ENCODE measurements at places on chromosomes 13 and 19.

DNA sequence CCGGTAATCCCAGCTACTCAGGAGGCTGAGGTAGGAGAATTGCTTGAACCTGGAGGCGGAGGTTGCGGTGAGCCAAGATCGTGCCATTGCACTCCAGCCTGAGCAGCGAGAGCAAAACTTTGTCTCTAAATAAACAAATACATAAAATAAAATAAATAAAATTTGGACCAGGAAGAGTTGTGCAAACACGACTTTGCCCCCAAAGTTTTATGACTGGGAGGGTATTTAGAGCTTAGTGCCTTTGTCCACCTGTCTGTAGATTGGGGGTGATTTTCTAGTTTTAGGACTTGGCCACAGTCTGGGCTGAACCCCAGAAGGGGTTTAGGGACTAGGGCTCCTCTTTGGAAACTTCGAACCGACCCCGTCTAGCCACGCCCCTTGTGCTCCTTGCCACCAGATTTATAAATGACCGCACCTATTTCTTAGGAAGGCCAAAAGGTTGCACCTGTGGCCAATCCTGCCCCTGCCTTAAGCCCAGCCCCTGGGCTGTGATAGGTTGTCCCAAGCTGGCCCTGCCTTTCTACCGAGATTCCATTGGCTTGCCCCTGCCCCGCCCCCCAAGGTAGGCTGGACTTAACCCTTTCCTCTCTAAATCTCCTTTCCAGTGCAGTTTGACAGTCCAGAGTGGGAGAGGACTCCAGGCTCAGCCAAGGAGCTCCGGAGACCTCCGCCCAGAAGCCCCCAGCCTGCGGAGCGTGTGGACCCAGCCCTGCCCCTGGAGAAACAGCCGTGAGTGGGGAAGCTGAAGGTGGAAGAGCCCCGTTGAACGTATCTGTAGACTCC lies 5.3 kb downstream of the SHD start:
- peak; percentile 23 for DNase-seq

- no peak for DNase-seq
Observed at GRCh38 chr13:92407858-92408257, 818.7 kb upstream of the GPC6 start.

- no peak for DNase-seq
Observed at GRCh38 chr13:99495466-99496183, 5.6 kb upstream of the TM9SF2 start.

GRCh38 chr13:33078263-33078662 lies 62.0 kb downstream of the KL start:
- DNase-seq: no peak

GRCh38 chr19:13506471-13506820 lies at the start of gene CACNA1A:
Gene CACNA1A, minus strand, starts transcription at chr19:13506479. Its CDS starts 255 bp downstream, at chr19:13506224.
- no peak for DNase-seq

DNA sequence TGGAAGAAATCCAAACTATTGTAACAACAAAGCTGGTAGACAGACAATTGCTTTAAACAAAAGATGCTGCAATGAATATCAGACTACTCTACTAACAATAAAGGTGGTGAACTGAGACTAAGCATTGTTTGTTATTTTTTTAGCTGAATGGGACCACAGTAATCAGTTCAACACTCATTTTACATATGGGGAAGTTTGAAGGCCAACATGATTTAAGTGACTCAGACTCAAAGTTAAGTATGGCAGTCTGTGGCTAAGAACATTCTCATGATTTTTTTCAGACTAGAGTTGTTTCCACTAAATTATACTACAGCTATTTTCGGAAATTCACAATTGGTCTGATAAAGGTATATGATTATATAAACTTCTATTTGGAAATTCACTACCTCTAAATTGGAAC lies 10.4 kb downstream of the EXOSC8 start:
- DNase-seq: no peak

- DNase-seq: no peak
Observed at GRCh38 chr13:66405908-66406802, 824.0 kb downstream of the PCDH9 start.

GRCh38 chr13:97431171-97431764 lies 2.7 kb upstream of the RAP2A start:
- DNase-seq: no peak

GRCh38 chr19:46147791-46148288 lies at the start of gene IGFL2:
Gene IGFL2, plus strand, starts transcription at chr19:46148238. Its CDS starts 41 bp downstream, at chr19:46148279.
- no peak for DNase-seq

GRCh38 chr13:52779103-52779502 lies 39.5 kb upstream of the CNMD start:
- no peak for DNase-seq

GRCh38 chr19:35205733-35206323 lies 22.7 kb downstream of the FAM187B start:
- peak; percentile 14 for DNase-seq

DNA sequence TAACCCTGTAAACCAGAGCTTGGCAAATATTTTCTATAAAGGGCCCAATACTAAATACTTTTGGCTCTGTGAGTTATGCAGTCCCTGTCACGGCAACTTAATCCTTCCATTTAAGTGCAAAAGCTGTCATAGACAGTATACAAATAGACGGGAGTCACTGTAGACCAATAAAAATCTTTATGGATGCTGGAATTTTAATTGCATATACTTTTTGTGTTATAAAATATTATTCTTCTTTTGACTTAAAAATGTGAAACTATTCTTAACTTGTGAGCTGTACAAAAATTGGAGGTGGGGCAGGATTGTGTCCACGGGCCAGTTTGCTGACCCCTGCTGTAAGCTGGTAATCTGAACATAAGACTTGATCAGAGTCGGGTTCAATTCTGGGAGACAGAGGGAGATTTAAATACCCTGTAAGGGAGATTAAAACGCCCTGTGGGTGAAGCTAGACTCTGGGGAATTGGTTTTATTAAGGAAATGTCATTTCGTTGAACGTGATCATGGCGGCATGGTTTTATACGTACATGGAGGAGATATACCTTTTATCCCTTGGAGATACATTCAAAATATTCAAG lies 21.7 kb downstream of the TNFSF14 start:
- DNase-seq: no peak

GRCh38 chr13:72072261-72072660 lies 205.3 kb upstream of the DACH1 start:
- DNase-seq: no peak

DNA sequence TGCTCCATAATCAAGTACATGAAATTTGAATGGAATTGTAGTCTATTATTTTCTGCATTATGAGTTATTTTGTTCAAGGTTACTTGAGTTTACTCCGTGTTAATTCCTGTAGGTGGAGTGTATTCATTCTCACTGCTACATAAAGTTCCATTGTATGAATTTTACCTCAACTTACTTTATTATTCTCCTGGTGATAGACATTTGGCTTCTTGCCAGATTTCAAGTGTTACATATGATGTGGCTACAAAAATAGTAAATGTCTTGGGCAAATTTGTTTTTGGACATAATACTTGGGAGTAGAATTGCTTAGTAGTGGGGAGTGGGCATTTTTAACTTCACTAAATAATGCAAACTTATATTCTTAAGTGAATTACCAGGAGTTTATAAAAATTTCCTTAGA lies 328.9 kb downstream of the SHISA2 start:
- DNase-seq: no peak

- DNase-seq: no peak
Observed at GRCh38 chr13:82436099-82436585, 1446.1 kb downstream of the SLITRK1 start.

DNA sequence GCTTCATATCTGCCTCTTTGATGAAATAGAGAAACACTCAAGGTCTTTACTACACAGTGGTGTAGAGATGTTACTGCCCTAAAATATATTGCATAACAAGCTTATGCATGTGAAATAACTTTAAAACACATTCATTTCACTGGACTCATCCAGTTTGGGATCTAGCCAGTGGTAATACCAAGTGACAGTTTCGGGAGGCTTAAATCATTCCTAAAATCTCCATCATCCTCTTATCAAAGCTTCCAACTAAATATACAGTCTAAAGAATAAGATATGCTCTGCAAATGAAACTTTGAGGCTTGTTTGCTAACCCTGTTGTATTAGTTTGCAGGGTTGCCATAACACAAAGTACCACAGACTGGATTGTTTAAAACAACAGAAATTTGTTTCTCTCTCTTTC lies 52.8 kb downstream of the THSD1 start:
- no peak for DNase-seq

GRCh38 chr13:78993792-78994191 lies 334.8 kb upstream of the OBI1 start:
- DNase-seq: no peak

DNA sequence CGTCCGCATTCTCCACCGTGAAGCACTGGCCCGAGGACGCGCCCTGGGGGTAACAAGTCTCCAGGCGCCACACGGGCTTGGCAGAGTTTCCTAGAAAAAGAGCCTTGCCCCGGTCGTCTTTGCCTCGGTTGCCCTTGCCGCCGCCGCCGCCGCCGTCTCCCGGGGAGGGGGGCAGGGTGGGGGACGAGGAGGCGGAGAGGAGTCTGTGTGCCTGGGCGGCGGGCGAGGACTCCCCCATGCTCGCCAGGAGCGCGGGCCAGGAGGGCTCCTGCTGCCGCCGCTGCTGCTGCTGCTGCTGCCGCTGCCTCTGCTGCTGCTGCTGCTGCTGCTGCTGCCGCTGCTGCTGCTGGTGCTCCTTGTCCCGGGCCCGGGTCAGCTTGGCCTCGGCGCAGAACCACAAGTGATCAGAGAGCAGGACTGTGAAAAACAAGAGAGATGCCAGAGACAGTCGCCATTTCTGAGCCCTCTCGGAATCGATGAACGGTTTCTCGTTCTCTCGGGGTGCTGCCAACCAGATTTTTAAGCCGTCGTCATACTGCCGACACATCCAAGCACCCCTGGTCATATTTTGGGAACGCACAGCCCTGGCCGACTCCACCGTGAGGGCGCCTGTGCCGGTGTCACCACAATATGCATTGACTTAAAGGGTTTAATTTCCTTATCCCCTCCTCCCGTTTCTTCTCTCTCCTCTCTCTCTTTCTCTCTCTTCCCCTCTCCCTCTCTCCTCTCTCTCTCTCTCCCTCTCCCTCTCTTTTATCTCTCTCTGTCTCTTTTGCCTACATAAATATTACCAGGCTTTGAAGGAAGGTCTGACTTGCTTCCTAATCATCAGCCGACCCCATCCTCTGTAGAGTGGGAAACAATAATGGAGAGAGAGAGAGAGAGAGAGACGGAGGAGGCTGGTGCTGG lies 349.1 kb downstream of the LIG4 start:
- peak; percentile 4 for DNase-seq

- peak; percentile 70 for DNase-seq
Observed at GRCh38 chr19:14381689-14382474, 638 bp downstream of the ADGRE5 start.

- no peak for DNase-seq
Observed at GRCh38 chr19:53546758-53547513, 9.0 kb downstream of the ZNF331 start.

GRCh38 chr13:59679254-59679653 lies 484.5 kb downstream of the DIAPH3 start:
- DNase-seq: no peak

DNA sequence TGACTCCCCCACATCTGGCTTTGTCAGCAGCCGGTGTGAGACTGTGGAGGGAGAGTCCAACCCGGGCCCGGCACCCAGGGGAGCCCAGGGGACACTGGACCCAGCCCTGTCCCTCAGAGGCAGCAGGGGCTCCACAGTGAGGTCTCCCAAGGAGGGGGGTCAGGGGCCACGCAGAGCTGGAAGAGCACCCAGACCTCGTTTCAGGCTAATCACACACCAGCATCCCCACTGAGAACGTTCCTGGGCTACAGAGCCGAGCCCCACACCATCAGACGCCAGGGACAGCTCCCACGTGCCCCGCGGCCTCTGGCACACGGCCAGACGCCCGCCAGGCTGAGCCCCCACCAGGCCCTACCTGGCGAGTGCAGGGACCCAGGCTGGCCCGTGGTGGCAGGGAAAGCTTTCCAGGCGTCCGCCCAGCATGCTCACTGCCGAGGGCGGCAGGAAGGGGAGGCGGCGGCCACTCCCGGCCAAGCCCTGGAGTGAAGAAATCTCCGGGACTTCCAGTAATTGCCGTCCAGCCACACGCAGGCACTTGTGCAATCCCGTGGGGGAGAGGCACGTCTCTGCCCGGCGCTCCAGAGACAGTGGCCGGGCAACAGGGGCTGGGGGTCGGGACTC lies 19.2 kb downstream of the SBNO2 start:
- DNase-seq: no peak

- no peak for DNase-seq
Observed at GRCh38 chr13:43267916-43268315, 244.5 kb downstream of the DNAJC15 start.

DNA sequence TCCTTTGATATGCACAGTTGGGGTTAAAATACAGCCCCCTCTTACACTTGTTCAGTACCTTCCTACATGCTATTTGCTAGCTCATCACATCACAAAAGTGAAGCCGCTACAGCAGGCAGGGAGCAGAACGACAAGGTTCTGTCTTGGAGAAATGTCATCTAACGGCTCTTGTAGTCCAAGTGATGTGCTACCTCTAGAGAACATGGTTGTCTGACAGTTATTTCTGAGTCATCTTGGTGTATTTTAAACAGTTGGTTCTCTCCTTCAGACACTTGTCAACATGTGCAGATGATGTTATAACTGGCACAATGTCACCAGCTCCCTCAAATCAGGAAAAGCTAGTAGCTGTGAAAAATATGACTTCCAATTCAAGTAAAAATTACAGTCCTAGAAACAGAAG lies 865.0 kb downstream of the PCDH9 start:
- DNase-seq: no peak

GRCh38 chr13:59000770-59001169 lies 1163.0 kb downstream of the DIAPH3 start:
- DNase-seq: no peak

GRCh38 chr19:54153731-54154326 lies 5.7 kb downstream of the LENG1 start:
- no peak for DNase-seq

- peak; percentile 50 for DNase-seq
Observed at GRCh38 chr19:29831041-29831548, 19.3 kb downstream of the CCNE1 start.

DNA sequence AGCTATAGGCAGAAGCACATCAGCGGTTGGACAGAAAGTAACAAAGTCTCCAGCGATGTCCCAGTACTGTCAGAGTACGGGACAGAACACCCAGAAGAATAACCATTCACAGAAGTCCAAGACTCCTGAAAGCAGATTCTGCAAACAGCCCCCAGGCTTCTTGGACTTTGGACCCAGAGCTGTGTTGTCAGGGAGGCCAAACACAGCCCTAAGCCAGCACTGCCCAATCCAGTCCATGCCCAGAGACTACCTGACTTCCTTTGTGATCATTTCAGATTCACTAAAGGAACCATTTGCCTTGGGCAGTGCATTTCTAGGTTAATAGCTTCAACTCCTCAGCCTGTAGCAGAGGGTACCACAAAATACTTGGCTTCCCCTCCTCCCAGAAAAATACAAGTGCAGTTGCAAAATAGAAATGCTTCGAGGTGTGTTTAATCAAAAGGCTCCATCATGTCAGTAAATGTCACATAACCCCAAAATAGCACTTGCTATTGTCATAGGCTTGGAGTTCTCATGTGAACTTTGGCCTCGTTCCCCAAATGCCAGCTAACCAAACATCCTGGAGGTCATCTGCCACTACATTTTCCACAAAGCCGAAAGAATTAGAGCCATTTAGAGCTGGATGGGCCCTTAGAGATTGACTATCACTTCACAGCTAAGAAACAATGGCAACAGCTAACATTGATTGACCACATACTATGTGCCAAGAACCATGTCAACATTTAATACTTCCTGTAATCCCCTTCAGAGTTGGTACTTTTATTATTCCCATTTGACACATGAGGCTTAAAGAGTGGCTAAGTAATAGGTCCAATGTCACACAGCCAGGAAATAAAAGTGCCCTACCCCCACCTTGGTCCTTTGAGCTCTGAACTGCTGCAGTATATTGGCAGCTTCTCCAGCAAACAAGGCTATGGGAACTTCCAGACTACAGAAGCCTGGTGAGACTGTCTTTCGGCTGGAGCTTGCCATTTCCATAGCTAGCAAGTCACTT lies 329.9 kb downstream of the FOXO1 start:
- DNase-seq: no peak
